ENCODE measurements at places on chromosomes 3 and 15. TPM values are rescaled to one million over a fixed set of nuclear protein-coding genes. Genes with fewer than 3 reads are reported as not detected.

CELSR3 gene
- 1.7 TPM for total RNA-seq

- H3K27ac ChIP-seq: no peak overlapping the region
- no peaks in the 10 kb centered on the region for H3K36me3 ChIP-seq
- H3K4me1 ChIP-seq: no peaks in the 10 kb centered on the region
- no peak overlapping the region for H3K4me3 ChIP-seq
These were observed 59.8 kb downstream of the LRRC3B start for GRCh38 chr3:26682406-26682805.

- peaks cover 3% of the 10 kb centered on the region for H3K4me1 ChIP-seq
- H3K27ac ChIP-seq: no peak overlapping the region
- H3K27me3 ChIP-seq: no peaks in the 10 kb centered on the region
- H3K36me3 ChIP-seq: peaks cover 2% of the 10 kb centered on the region
- no peak for DNase-seq
- no peak overlapping the region for H3K4me3 ChIP-seq
These were observed 43.0 kb downstream of the RASA2 start for GRCh38 chr3:141529717-141530414.

LEKR1 gene
- total RNA-seq: 5.4 TPM

DNA sequence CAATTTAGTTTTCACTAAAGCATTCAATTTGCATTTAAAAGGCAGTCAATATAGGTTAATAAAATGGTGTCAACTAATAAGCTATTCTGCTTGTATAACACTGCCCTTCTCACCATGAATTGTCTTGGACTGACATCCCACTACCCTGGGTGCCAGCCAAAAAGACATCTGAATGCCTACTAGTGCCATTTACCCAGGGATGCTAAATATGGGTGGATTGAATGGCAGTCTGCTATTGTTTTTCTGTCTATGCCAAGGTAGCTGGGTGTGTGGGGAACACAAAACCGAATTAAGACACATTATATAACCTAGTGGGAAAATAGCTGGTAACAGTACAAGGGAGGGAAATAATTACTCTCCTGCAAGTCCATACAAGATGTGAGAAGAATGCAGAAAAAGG lies 240.0 kb upstream of the CFAP20DC start:
- DNase-seq: no peak
- H3K36me3 ChIP-seq: no peaks in the 10 kb centered on the region
- no peak overlapping the region for H3K4me3 ChIP-seq
- no peak overlapping the region for H3K27ac ChIP-seq

DNA sequence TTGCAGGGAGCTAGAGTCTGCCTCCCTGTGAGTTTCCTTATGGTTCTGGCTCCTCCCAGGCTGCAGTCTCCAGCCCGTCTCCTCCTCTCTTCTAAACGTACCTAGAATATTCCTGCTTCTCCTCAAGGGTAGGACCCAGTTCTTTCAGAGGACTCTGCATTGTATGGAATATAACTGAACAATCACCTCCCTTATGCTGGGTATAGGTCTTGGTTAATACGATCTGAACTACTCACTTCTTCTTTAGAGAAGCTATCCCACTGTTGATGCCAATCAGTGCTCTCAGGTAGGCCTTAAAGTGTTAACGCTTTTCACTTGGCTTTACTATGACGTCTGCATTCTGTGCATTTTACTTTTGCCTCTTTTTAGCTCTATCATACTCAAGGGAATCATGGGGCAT lies 98.5 kb downstream of the WNT7A start:
- no peak overlapping the region for H3K27ac ChIP-seq
- no peak overlapping the region for H3K4me3 ChIP-seq
- DNase-seq: no peak
- no peaks in the 10 kb centered on the region for H3K27me3 ChIP-seq
- H3K36me3 ChIP-seq: no peaks in the 10 kb centered on the region
- no peaks in the 10 kb centered on the region for H3K4me1 ChIP-seq

NCBP2 gene
- 37.4 TPM for total RNA-seq

GRCh38 chr3:14853271-14853951 lies 34.6 kb downstream of the FGD5 start:
- peak; percentile 23 for DNase-seq
- peaks cover 2% of the 10 kb centered on the region for H3K4me1 ChIP-seq
- H3K27me3 ChIP-seq: no peaks in the 10 kb centered on the region

FANCD2OS gene
- total RNA-seq: not detected

DNA sequence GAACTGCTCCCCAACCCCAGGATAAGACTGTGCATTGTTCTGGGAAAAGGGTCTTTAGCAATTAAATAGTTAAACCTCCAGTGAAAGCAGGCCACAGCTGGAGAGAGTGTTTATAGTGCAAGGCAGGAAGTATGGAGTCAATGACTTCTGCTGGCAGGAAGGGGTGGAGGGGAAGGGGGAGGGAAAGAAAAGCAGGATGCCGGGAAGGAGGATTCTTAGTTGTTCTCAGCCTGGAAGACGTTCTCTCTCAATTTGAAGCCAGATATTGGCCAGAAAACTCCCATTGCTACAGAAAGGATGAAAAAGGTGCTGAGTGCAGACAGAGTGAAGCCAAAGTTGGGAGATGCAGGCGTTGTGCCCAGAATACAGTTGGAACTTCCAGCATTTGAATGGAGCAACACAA lies 35.7 kb upstream of the ACTL6A start:
- peak; percentile 97 for DNase-seq
- peaks cover 10% of the 10 kb centered on the region for H3K4me1 ChIP-seq
- no peak overlapping the region for H3K4me3 ChIP-seq
- peak overlapping the region; percentile 42 for H3K27ac ChIP-seq
- H3K27me3 ChIP-seq: no peaks in the 10 kb centered on the region
- H3K36me3 ChIP-seq: no peaks in the 10 kb centered on the region

SNRPN gene
- 69.0 TPM for total RNA-seq

DNA sequence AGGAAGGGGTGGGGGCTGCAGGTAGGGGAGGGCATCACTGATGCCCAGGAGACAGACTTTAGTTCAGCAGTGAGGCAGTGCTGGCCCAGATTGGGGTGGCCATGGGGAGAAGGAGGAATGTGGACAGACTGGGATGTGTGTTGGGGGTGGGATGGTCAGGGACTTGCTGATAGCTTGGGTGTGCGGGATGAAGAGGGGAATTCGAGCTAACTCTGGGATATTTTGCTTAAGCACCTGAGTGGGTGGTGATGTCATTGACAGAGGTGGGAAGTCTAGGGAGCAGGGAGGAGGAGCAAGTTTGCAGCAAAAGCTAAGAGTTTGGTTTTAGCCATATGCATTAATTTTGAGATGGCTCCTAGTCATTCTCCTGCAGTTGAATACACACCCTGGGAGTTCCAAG lies 207.5 kb downstream of the RPLP1 start:
- H3K27me3 ChIP-seq: no peaks in the 10 kb centered on the region
- H3K4me1 ChIP-seq: no peaks in the 10 kb centered on the region

LOXL1 gene
- 25.3 TPM for total RNA-seq

- DNase-seq: no peak
- peaks cover 11% of the 10 kb centered on the region for H3K36me3 ChIP-seq
- peaks cover 7% of the 10 kb centered on the region for H3K4me1 ChIP-seq
- H3K4me3 ChIP-seq: no peak overlapping the region
- no peaks in the 10 kb centered on the region for H3K27me3 ChIP-seq
- H3K27ac ChIP-seq: peak overlapping the region; percentile 18
These were observed 13.8 kb downstream of the EXOSC7 start for GRCh38 chr3:44989636-44990373.

DNA sequence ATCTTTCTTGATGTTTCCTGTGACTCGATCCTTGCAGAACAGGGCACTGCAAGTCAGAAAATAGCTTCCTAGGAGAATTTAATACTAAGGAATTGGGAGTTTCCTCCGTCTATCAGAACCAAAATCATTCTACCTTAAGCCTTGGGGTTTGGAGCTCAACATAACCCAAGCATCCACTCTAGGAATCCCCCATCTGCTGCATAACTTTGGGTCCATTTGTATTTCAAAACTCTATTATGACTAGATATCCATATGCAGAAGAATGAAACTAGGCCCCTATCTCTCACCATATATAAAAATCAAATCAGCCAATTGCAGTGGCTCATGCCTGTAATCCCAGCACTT lies 61.7 kb upstream of the AKAP13 start:
- H3K4me1 ChIP-seq: no peaks in the 10 kb centered on the region
- H3K27me3 ChIP-seq: no peaks in the 10 kb centered on the region
- no peaks in the 10 kb centered on the region for H3K36me3 ChIP-seq
- H3K27ac ChIP-seq: no peak overlapping the region

DNA sequence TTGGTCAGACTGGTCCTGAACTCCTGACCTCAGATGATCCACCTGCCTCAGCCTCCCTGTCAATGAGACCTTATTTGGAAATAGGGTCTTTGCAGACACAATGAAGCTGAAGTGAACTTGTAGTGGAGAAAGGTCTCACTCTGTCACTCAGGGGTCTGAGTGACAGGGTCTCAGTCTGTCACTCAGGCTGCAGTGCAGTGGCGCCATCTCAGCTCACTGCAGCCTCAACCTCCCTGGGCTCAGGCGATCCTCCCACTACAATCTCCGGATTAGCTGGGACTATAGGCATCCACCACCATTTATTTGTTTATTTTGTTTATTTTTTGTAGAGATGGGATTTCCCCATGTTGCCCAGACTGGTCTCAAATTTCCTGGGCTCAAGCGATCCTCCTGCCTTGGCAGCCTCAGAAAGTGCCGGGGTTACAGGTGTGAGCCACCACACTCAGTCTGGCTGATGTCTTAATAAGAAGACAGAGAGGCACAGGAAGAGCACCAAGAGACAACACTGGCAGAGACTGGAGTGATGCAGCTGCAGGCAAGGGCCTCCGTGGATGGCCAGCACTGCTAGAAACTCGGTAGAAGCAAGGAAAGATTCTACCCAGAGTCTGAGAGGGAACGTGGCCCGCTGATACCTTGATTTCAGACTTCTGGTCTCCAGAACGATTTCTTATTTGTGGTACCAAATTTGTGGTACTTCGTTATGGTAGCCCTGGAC lies 26.2 kb upstream of the RAF1 start:
- H3K4me1 ChIP-seq: no peaks in the 10 kb centered on the region
- no peak for DNase-seq
- H3K27me3 ChIP-seq: no peaks in the 10 kb centered on the region
- no peaks in the 10 kb centered on the region for H3K36me3 ChIP-seq
- H3K27ac ChIP-seq: no peak overlapping the region
- no peak overlapping the region for H3K4me3 ChIP-seq

SLC9C1 gene
- total RNA-seq: 0.12 TPM

GRCh38 chr3:45139372-45140140 lies 6.6 kb downstream of the CDCP1 start:
- H3K27me3 ChIP-seq: no peaks in the 10 kb centered on the region
- H3K36me3 ChIP-seq: no peaks in the 10 kb centered on the region
- H3K4me3 ChIP-seq: no peak overlapping the region
- H3K27ac ChIP-seq: peak overlapping the region; percentile 68

GRCh38 chr3:187066228-187066995 lies 72.9 kb downstream of the RPL39L start:
- no peak overlapping the region for H3K4me3 ChIP-seq
- peak; percentile 13 for DNase-seq
- no peak overlapping the region for H3K27ac ChIP-seq
- no peaks in the 10 kb centered on the region for H3K27me3 ChIP-seq
- peaks cover 1% of the 10 kb centered on the region for H3K36me3 ChIP-seq
- H3K4me1 ChIP-seq: no peaks in the 10 kb centered on the region

MYRIP gene
- total RNA-seq: 0.71 TPM

Data from lung (tissue), 17 donors.